Fibroblast of skin of scalp (primary cell): ENCODE measurements at places on chromosomes 5 and 9.

- no peak for DNase-seq
Observed at GRCh38 chr9:83327750-83328622, 210.2 kb downstream of the FRMD3 start.

DNA sequence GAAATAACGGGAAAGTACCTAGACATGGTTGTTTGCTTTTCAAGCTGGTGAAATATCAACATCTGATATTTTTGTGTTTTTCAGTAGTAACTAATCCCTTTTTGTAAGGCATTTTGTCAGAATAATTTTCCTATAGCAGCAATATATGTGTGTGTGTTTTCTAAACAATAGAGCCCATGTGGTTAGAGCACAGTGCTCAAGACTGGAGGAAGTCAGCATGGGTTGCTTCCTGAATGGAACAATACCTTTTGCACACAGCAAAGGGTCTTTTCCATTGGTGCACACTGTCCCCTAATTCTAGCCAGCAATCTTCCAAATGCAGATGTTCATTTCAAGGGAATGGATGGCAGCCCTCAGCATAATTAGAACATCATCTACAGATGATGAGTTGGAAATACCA is 270.1 kb downstream of the AOPEP start:
- no peak for DNase-seq

DNA sequence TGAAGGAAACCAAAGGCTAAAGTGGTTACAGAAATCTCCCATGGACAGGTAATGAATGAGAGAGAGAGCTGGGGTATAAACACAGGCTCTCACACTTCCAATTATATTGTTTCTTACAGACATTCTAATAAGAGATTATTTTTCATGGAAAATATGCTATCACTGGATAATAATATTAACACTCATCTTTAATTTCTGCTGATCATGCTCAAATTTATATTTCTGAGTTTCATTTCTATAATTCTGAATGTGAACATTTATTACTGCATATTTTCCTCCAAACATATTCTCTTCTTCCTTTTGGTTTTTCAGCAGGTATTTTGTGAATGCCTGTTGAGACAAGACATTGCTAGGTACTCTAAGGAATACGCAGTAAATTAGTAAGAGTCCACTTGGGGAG is 410.2 kb upstream of the DAP start:
- DNase-seq: no peak

- DNase-seq: peak; percentile 24
Observed at GRCh38 chr5:149831492-149831891, 101.4 kb downstream of the PPARGC1B start.

GRCh38 chr5:176866707-176867310 is 32.3 kb downstream of the HK3 start:
- no peak for DNase-seq

- DNase-seq: peak; percentile 7
Observed at GRCh38 chr9:20940447-20941173, 90.8 kb downstream of the HACD4 start.

DNA sequence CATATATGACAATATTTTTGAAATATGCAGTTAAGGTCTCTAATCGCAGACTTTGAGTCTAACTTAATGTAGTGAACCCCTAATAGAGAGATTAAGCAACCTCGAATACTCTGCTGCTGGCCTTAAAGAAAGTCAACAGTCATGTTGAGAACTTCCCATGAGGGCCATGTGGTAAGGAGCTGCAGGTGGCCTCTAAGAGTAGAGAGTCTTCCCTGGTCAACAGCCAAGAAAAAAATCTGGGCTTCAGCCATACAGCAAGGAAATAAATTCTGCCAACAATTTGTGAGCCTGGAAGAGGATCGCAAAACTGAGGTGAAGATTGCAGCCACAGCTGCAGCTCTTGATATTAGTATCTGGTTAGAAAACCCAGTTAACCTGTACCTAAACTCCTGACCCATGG is 935.2 kb upstream of the TYRP1 start:
- no peak for DNase-seq

- no peak for DNase-seq
Observed at GRCh38 chr5:146662229-146662628, 146.2 kb upstream of the GPR151 start.

- no peak for DNase-seq
Observed at GRCh38 chr5:124537107-124537506, 209.3 kb downstream of the ZNF608 start.

DNA sequence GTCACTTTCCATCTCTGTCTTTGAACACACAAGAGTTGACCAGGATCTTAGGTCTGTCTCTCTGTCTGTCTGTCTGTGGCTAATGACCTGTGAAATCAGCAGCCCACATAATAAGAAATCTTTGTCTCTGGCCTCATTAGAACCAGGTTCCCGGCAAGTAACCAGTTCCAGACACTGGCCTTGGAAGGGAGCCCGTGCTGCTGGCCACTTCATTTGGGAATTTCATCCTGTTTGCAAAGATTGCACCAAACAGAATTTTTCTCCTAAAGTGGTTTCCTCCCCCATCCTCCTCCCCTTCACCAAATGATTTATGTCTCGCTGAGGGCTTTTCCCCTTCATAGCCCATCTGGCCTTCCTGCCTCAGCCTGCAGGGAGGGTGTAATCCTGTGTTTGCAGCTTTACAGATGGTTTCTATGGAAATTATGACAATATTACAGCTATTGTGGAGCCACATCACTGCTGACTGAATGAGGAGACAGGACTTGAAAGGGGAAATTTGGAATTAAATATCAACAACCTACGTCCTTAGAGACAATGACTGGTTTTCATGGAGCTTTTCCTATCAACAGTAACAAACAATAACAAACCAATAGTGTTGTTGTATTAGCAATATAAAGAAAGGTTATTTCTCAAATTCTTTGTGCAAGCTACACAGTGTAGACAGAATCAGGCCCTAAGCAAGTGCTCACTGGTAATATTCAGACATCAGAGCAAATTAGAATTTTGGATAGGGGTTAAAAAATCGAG is 25.7 kb downstream of the DPYSL3 start:
- DNase-seq: peak; percentile 99

- DNase-seq: no peak
Observed at GRCh38 chr9:75797085-75797580, 93.3 kb upstream of the PCSK5 start.

GRCh38 chr5:164972973-164973372 is 1467.6 kb downstream of the MAT2B start:
- DNase-seq: no peak

- DNase-seq: no peak
Observed at GRCh38 chr5:74367241-74367733, 273.2 kb downstream of the ENC1 start.

DNA sequence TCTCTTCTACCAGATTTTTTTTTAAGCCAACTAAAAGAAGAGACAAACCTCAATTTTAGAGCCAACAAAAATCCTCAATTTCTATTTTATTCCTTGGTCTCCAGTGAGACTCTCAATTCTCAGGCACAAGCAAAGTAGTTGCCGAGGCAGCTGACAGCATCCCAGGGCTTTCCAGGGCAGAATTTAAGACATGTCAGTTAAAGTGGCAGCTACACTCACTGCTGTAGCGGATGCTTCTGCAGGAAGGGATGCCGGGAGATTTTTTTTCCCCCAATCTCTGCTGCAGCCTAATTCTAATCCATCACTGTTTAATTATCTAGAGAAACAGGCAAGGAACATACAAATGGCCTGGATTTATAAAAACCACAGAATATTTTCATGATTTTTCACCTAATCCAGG is 57.0 kb downstream of the TTC39B start:
- peak; percentile 12 for DNase-seq

GRCh38 chr5:63255594-63255993 is 677.0 kb downstream of the LRRC70 start:
- no peak for DNase-seq
